Kidney (tissue), 22 donors: ENCODE measurements at places on chromosomes 1 and 21. TPM values are rescaled to one million over a fixed set of nuclear protein-coding genes. Genes with fewer than 3 reads are reported as not detected.

The GLIS1 gene
- 3.3 TPM for total RNA-seq

The IVL gene
- total RNA-seq, result not detected

The GPATCH4 gene
- total RNA-seq, result 24.0 TPM

The FAM72C gene
- total RNA-seq, result 0.38 TPM

The UTS2 gene
- total RNA-seq, result 0.72 TPM

The NBPF14 gene
- 29.8 TPM for total RNA-seq

The NDC1 gene
- total RNA-seq, result 8.5 TPM

The B3GALT5 gene
- 5.6 TPM for total RNA-seq

GRCh38 chr1:119268879-119269278 lies 99.7 kb upstream of the HAO2 start:
- DNase-seq, result no peak

- no peak for DNase-seq
These were observed 504.1 kb upstream of the ADGRL2 start for GRCh38 chr1:81296601-81297000.

GRCh38 chr1:108881369-108881768 lies 4.6 kb downstream of the GPSM2 start:
- no peak for DNase-seq

DNA sequence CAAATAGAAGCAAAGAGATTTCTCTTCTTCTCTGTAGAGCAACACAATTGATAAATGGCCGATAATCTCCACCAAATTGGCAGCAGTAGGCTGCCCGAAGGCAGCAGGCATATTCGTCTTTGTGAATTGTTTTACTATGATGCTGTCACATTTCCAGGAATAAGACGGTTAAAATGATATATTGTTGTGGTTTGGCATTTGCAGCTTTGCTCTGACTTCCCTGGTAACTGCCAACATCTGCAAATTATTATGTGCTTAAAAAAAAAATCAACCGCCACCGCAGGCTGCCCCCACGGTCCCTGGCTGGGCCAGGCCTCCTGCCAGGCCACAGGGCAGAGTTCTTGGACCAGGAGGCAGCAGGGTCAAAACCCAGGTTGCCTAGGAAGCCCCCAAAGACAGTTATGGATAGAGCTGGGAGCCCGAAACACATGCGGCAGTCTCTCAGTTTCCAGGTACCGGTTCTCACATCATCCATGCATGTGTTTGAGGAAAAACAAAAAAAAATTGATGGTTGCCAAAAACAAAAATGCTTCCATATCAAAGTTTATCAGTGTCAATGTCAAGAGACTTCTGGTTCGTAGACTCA lies 179.3 kb downstream of the ETS2 start:
- peak; percentile 56 for DNase-seq

DNA sequence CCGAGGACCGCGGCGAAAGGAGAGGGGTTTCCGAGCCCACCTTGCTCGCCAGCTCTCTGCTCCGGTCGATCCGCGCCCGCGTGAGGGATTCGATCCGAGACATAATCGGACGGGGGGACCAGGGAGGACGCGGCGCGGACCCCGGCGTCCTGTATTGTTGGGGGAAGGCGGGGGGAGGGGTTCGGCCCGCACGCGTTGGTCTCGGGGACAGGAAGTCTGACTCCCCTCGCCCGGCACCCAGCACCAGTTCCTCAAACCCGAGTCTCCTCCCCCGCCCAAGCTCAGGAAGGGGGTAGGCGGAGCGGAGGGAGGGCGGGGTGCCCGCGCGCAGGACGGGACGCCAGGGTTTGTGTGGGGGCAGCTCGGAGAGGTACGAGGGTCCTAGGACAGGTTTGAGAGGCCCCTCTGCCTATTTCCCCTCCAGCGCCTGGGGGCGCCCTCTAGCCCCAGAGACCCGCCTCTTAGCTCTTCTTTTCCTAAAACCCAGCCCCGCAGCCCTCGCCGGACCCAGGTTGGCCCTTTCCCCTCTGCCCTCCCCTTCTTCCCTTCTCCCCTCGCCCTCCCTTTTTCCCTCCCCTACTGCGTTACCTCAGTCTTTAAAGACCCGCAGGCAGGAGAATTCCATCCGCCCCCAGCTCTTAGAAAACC lies at the start of gene ARHGEF2:
TSS of gene ARHGEF2 (minus strand) at position 223 of the 648 bp plus-strand sequence. CDS start at position 103, 120 bp downstream.
- DNase-seq, result peak; percentile 95

DNA sequence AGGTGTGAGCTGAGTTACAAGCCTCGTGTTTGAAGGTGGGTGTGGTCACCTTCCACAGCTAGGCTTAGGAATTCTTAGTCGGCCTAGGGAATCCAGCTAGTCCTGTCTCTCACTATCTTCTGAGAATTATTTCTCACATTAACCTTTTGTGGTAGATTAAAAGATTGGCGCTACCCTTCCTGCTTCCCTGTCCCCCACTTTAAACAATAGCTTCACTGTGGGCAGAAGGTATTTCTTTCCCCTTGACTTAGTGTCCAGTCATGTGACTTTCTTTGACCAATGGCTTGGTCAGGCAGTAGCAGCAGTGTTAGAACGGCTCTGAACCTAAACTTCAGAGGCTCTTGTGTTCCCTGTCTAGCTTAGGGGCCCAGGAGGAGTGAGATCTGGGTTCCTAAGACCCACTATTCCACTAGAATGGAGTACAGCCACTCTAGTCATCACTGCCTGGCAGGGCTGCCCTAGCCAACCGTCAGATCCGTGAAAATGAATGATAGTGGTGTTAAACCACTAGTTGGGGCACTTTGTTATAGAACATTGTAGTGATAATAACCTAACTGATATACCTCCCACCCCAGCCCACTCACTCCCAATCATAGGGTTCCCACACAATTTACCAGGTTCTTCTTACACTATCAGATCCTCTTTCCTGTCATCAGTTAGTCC lies 13.9 kb upstream of the C1orf141 start:
- DNase-seq, result no peak

DNA sequence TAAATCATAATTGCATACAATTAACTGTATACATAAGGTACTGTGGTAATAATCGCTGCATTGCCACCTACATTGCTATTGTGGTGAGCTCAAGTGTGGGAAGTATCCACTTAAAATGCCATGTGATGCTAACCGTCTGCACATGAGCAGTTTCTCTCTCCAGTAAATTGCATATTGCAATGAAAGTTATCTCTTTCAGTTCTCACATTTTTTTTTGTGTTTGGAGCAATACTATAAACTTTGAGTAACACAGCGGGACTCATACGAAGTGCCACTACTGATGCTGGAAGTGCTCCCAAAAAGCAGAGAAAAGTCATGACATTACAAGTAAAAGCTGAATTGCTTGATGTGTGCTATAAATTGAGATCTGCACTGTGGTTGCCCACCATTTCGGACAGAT lies 38.5 kb downstream of the DISC1 start:
- no peak for DNase-seq

- no peak for DNase-seq
These were observed 58.1 kb downstream of the NME7 start for GRCh38 chr1:169309178-169310166.

GRCh38 chr1:218739426-218739825 lies 394.3 kb downstream of the TGFB2 start:
- DNase-seq, result no peak

DNA sequence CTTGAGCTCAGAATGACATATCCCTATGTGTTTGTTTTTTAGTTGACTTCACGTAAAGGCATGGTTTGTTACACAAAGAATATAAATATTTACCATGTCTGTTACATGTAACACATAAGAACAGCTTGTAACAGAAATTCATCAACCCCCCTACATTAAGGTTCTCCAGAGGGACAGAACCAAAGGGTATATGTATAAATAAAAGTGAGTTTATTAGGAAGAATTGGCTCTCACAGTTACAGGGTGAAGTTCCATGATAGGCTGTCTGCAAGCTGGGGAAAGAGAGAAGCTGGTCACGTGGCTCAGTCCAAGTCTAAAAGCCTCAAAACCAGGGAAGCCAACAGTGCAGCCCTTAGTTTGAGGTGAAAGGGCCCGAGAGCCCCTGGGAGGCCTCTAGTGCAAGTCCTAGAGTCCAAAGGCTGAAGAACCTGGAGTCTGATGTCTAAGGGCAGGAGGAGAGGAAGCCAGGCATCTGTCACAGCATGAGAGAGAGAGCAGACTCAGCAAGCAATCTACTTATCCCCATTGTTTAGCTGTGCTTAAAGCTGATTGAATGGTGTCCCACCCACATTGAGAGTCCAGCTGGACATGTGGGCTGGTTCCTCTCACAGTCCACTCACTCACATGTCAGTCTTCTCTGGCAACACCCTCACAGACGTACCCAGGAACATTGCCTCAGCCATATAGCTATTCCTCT lies 15.8 kb downstream of the THRAP3 start:
- DNase-seq, result peak; percentile 46

GRCh38 chr1:90707363-90707710 lies 9.8 kb downstream of the BARHL2 start:
- peak; percentile 90 for DNase-seq

GRCh38 chr21:45328198-45329091 lies 40.8 kb upstream of the POFUT2 start:
- DNase-seq, result no peak
